A549 treated with CORT108297 at 1 μM for 4 hours (cell line): ENCODE measurements at places on chromosomes 1 and 21. TPM values are rescaled to one million over a fixed set of nuclear protein-coding genes. Genes with fewer than 3 reads are reported as not detected.

The MFSD2A gene
- total RNA-seq = 4.0 to 4.3 TPM (median 4.2 TPM) in 5 replicates

The ASPM gene
- 20.6 to 24.0 TPM (median 22.6 TPM) in 5 replicates for total RNA-seq

The OR2AK2 gene
- total RNA-seq = not detected in 5 replicates

The S100A7A gene
- not detected in 5 replicates for total RNA-seq

The S100A14 gene
- total RNA-seq = 0.30 to 0.71 TPM (median 0.40 TPM) in 5 replicates

The TRPM2 gene
- total RNA-seq = 7.0 to 11.9 TPM (median 9.0 TPM) in 5 replicates

The TNFRSF18 gene
- 0.11 to 0.25 TPM (median 0.15 TPM) in 3 of 5 replicates, not detected in the others for total RNA-seq

The VHLL gene
- total RNA-seq = not detected in 5 replicates

The EBNA1BP2 gene
- total RNA-seq = 176 to 196 TPM (median 188 TPM) in 5 replicates

The TEKT2 gene
- total RNA-seq = not detected in 5 replicates

The ZNF593OS gene
- total RNA-seq = 0.09 to 0.47 TPM in 2 of 5 replicates, not detected in the others

The KLHDC7A gene
- 1.3 to 2.4 TPM (median 1.5 TPM) in 5 replicates for total RNA-seq

The OR6F1 gene
- total RNA-seq = not detected in 5 replicates

The SPSB1 gene
- total RNA-seq = 27.9 to 32.5 TPM (median 30.3 TPM) in 5 replicates

The LAD1 gene
- 0.43 to 0.80 TPM (median 0.54 TPM) in 5 replicates for total RNA-seq

The CELA2A gene
- 0.10 to 0.13 TPM in 2 of 5 replicates, not detected in the others for total RNA-seq

The TEDDM1 gene
- total RNA-seq = not detected in 5 replicates

The VAV3 gene
- 1.0 to 2.1 TPM (median 1.4 TPM) in 5 replicates for total RNA-seq

The LY9 gene
- 0.06 to 0.10 TPM (median 0.08 TPM) in 5 replicates for total RNA-seq

The SLC44A3 gene
- total RNA-seq = 1.2 to 2.1 TPM (median 1.9 TPM) in 5 replicates

The ZZZ3 gene
- total RNA-seq = 16.8 to 20.8 TPM (median 17.6 TPM) in 5 replicates
